ENCODE measurements at places on chromosomes 16 and 17.

GRCh38 chr16:3770530-3770929, 53.2 kb upstream of the TRAP1 start:
- peak; percentile 64 for DNase-seq

DNA sequence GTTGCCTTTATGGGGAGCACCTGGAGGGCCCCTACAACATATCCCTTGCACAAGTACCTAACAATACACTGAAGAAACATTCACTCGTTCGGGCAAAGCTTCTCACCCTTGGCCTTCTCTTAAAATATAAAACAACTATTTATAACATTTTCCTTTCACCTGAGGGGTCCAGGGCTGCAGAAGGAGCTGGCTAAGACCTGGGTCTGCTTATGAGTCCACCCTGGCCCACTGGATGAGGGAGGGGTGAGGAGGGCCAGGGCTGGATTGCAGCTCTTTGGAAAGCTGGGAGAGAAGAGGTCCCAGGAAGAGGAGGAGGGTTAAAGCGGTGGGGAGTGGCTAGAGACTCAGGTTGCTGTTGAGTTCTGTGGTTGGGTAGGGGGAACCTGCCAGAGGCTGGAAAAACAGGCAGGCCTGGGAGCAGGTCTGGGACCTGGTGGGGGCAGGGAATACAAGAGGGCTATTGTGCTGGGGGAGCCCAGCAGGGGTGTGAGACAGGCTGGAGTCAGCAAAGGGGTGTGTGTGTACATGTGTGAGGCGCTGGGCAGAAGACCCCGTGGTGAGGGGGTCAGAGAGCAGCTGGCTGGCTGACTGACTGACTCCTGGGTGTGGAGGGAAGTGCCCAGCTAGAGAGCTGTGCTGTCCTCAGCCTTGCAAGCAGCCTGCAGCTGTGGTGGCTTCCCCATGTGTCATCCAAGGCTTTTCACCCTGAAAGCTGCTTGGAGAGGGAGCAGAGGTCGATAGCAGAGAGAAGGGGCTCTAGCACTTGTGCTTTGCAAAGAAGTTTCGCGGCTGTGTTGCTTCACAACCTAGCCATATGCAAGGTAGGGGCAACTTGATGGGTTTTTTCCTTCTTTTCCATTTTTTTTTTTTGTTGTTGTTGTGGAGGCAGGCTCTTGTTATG, 10.2 kb upstream of the MRC2 start:
- no peak for DNase-seq

GRCh38 chr17:77749321-77749751, 209.2 kb upstream of the TNRC6C start:
- no peak for DNase-seq

DNA sequence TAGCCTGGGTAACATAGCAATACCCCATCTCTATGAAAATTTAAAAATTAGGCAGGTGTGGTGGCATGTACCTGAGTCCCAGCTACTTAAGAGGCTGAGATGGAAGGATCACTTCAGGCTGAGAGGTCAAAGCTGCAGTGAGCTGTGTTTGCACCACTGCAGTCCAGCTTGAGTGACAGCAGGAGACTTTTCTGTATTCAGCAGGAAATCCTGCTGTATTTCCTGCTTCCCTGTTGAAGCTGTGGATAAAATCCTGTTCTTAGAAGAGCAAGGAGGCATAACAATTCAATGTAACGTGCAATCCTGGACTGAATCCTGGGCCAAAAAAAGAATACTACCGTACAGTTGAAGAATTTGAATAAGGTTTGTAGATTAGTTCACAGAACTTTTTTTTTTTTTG, 62.2 kb downstream of the FBXL20 start:
- DNase-seq = no peak

DNA sequence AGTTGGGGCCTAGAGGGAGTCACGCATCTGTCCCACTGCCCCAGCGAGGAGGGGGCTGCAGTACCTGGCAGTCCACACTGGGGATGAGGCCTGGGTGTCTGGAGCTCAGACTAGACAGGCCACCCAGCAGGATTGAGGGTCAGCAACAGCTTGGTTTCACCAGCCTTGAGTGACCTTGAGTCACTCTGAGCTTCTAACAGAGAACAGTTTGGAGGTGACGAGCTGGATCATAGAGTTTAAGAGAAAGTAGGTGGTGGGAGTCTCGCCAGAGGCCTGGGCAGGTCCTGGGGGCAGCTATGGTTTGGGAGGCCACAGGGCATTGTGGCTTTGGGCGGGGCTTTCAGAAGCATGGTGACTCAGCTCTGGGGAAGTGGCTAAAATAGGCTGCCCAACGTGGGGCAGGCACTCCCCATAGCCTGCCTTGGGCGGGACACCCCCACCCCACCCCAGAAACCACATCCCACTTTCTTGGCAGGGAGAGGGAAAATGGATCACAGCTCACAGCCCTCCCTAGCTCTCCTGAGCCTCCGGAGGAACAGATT, 20.5 kb downstream of the CDC42EP4 start:
- DNase-seq = no peak

GRCh38 chr17:44061446-44061845, 5.0 kb downstream of the LSM12 start:
- DNase-seq = no peak

- DNase-seq = no peak
Measured at GRCh38 chr16:15983898-15984297, 34.5 kb downstream of the ABCC1 start.

DNA sequence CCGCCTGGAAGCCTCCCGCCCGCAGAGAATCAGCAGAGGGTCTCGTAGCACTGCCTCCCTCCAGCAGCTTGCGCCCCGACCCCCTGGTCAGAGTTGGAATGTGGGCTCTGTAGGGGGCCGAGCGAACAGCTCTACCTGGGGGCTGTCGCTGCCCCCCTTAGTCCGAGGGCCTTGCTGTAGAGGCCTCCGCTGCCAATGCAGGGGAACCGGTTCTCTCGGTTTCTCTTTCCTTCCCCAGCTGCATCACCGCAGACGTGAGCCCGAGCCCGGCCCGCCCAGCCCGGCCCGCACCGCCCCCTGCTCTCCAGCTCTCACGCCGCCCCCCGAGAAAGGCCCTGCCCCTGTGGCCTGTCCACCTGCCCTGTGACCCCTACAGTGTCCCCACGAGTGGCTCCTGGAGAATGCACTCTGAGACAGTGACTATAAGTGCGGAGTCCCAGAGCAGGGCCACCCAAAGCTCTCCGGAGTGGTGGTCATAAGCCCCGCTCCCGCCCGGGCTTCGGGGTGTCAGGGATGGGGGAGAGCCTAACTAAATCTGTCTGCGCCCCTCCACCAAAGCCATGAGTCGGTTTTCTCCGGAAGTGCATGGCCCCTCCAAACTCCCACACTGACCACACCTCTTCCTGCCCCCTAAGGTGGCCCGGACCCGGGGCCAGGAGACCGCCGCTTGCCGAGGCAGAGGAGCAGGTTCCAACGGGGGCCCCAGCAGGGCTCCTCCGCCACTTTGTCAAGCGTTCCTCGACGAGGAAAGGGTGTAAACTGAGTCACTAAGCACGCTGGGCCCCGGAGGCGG, 1.7 kb downstream of the ARHGAP27 start:
- no peak for DNase-seq

DNA sequence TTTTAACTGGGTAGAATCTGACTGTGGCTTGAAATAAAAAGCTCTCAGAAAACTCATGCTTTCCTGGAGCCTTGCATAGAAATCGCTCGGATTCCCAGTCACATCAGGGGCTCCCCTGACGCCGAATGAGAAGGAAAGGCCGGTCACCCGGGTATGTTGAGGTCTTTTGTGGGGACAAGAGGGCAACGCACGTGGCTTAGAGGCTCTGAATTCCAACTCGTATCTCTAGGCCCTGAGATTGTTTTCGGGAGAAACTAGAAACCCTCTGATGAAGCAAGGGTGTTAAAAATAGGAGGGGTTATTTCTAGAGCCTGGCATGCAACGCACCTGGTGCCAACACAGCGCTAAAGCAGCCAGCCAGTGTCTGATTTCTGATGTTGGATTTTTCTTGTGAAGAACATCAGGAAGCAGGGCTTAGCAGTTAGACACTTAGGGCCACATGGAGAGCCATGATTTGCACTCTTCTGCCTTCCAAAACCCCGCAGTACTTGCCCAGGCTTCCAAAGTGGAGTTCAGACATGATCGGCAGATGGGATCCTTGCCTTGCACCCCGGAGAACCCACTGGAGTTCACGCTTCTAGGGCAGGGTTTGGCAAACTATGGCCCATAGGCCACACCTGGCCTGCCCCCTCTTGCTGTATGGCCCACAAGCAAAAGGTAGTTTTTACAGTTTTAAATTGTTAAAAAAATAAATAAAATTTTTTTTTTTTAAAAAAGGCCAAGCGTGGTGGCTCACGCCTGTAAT, 12.6 kb downstream of the CACNG1 start:
- DNase-seq = peak; percentile 52

- DNase-seq = no peak
Measured at GRCh38 chr17:27888945-27889344, 4.2 kb downstream of the LYRM9 start.
